ENCODE measurements at places on chromosomes 7 and 10.

- no peak for DNase-seq
These were observed 203.4 kb downstream of the SLC25A13 start for GRCh38 chr7:96118449-96119001.

DNA sequence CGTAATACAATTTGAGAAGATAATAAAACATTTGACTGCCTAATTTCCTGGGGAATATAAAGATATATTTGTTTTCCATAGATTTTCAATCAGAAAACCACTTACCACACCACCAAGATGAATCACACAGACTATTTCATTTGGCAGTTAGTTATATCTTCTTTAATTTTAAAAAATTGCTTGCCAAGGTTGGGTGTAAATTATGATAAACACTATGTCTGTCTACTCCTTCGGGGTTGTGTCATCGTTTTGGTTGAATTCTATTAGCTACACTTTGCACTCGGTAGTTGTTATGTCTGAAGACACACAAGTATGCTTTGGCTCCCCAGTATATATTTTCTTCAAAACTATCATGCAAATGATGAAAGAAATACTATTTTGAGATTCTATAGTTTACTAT lies 594.8 kb upstream of the SEMA3D start:
- DNase-seq, result no peak

- no peak for DNase-seq
These were observed 276.2 kb downstream of the USP6NL start for GRCh38 chr10:11335167-11335652.

GRCh38 chr10:88090568-88091214 lies 227.3 kb downstream of the PTEN start:
- DNase-seq, result no peak

- peak; percentile 15 for DNase-seq
These were observed 58.6 kb upstream of the LOXL4 start for GRCh38 chr10:98326621-98327027.

DNA sequence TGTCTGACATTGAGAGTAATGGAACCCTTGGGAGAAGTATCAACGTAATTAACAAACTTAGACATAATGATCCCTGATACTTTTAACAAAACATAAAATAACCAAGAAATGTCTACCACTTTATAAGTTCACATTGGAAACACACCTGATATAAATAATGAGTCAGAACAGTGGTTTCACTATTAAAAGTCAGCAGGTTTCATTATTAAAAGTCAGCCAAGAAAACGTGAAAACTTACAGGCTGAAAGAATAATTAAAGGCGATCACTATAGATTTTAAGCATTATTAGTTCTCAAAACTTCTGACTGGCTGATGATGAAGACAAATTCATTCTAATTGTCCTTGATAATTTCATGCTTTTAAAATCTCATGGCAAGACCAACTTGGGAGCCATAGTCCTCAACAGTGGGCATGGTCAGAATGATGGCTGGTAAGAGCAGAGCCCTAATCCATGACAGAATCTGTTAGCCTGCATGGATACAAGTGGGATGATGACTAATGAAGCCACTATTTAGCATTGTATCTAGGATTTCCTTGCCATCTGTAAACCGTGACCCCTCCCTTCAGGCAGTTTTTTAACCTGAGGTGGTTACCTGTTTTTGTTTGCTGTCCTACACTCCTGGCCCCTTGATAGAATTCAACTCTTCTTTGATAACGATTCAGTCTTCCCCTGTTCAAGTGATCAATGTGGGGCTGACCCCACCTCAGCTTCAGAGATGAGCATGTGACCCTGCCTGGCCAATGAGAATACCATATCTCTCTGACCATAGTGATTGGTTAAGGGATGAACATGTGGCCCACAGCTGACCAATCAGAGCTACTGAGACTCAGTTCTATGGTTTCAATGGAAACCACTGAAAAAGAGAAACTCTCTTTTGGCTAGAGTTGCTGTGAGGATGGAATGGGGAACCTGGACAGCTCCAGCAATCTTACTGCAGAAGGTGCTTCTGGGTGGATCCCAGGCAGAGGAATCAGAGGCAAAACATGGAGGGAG lies 151.0 kb downstream of the PLPP4 start:
- peak; percentile 31 for DNase-seq

All from epithelial cell of proximal tubule (primary cell).